ENCODE measurements at places on chromosomes 7 and 10. TPM values are rescaled to one million over a fixed set of nuclear protein-coding genes. Genes with fewer than 3 reads are reported as not detected.

DNA sequence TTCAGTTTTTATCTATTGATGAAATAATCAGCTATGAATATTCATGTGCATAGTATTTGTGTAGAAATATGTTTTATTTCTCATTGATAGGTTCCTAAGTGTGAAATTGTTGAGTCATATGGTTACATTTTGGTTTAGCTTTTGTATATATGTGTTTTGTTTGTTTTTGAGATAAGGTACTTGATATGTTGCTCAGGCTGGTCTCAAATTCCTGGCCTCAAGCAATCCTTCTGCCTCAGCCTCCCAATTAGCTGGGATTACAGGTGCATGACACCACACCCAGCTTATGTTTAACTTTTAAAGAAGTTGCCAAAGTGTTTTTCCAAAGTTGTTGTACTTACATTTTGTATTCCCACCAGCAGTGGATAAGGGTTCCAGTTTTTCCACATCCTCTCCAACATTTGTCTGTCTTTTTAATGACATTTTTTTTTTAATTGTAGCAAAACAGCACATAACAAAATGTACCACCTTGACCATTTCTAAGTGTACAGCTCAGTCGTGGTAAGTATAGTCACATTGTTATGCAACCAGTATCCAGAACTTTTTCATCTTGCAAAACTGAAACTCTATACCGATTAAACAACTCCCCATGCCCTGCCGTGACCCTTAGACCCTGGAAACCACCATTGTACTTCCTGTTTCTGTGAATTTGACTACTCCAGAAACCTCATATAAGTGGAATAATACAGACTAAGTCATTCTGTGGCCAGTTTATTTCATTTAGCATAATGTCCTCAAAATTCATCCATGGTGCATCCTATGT lies 12.6 kb upstream of the UBE2D1 start:
- no peak for DNase-seq

DNA sequence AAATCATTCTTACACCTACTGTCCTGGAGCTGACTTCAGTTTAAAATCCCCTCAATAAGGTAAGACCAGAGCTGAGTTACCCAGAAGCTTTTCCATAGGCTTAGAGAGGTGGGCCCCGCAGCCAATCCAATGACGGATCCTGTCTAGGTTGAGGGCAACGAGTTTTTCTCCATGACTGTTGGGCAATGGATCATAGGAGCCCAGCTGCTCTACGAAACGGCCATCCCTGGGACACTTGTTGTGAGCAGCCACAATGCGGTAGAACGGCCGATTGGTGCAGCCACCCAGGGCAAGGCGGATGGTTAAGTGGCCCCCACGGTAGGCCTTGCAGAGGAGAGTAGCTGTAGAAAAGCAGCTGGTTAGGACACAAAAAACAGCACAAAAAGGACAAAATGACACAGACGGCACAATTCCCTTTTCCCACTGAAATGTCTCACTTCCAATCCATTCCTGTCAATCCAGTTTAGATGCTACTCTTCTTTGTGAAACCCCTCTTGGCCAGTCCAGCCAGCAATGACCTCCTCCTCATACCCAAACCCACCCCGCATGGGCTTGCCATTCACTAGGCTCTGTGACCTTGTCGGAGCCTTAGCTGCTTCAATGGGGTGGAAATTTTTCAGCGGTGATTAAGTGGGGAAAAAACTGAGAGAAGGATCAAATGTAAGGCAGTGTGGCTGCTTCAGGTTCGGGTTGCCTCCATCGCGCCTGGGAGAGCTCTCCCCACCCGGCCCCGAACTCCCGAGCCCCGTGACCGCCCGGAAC lies 580 bp downstream of the MRPS16 start:
- peak; percentile 51 for DNase-seq

DNA sequence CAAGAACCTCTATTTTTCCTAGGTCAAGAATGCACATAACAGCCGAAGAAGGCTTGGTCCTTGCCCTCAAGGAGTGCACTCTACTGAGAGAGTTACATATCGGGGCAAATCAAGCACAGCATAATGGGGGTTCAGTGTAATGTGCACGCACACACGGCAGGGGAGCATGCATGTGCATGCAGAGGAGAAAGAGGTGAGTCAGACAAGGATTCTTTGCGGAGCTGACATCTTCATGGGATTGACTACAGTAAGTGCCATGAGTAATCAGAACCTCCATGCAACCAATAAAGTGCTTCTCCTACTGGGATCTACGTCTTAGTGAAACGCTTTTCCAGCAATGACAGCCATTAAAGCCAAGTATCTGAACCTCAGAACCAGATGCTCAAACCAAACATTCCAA lies 123.6 kb downstream of the RNF216 start:
- DNase-seq = no peak

GRCh38 chr7:73715648-73716317 lies 3.7 kb downstream of the STX1A start:
- peak; percentile 98 for DNase-seq

DNA sequence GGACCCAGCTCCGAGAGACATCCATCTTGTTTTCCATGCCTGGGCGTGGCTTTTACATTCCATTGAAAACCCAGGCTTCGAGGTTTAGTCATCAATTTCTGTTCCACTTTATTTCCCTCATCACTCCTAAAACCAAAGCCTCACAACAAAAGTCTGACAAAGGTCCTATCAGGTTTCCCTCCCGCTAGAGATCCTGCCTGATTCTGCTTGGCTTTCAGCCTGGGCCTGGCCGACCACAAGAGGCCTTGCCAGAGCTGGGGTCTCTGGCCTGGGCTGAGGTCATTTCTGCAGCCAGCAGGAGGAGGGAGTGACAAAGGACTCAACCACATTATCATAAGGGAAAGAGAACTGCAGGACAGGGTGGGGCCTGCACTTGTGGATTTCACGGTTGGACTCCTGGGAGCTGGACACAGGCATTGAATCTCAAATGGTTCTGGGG lies 167.0 kb downstream of the FANK1 start:
- no peak for DNase-seq

- no peak for DNase-seq
Observed at GRCh38 chr10:130801784-130802183, 509.7 kb downstream of the TCERG1L start.

DNA sequence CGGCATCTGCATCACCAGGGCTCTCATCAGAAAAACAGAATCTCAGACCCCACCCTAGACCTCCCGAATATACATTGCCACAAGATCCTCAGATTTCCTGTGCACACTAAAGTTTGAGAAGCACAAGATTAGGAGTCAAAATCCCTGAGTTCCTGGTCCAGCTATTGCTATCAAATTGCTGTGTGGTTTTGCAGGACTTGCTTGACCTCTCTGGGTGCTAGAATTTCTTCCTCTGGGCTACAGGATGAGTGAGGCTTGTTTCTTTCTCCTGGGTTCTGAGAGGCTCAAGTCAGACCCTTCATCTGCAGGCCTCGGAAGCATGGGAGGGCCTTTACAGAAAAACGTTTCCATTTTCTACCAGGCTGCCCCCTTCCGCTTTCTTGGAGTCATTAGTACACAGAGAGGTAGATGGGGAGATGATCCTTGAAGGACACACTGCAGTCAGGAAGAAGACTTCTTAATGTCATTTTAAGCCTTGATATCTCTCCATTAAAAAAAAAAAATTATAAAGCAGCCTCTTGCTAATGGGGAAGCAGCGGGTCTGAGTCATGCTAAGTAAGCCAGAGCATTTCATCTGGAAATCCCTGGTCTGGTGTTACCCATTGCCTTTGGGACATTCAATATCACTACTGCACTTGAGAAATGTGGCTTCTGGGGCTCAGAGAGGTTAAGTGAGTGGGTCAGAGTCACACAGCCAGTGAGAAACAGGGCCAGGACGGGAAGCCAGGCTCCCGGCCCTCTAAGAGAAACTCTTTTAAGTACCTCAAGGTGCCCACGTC lies 173.5 kb downstream of the KCNMA1 start:
- DNase-seq = no peak

DNA sequence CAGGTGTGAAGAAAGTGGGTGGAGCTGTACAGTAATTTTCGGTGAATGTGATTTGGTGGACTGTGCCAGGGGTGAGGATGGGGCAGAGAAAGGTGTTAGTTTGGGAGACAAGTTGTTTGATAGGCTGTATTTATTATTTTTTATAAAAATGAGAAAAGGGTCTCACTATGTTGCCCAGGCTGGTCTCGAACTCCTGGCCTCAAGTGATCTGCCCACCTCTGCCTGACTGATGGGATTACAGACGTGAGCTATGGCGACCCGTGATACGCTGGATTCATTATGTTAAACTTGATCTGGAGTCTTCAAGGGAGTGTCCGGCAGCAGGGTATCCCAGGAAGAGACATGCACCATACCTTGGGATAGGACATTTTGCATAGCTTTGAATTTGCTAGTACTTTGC lies 1.3 kb downstream of the KAT6B start:
- no peak for DNase-seq

DNA sequence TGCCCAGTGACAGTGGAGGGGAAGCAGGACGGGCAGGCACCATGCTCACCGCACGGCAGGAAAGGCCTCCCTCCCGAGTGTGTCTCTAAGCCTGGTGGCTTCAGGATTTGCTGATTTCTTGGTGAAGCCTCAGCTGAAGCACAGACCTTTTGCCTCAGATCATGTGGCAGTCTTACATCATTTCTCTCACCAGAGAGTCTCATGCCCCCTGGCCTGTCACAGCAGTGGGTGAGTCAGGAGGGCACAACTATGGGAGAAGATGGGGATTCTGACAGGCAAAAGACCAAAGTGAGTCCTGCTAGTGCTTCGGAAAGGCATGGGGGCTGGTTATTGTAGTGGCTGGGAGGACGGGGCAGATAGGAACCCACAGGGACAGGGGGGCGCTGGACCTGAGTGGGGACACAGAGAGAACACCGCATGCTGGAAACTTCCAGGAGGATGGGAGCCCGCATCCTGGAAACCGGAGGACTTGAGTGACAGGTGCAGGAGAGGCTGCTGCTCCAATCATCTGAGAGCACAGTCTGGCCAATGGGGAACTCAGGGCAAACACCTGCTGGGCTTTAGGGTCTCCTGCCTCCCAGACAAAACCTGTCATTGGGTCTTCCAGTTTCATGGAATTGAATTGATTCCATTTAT lies 166.8 kb downstream of the ADARB2 start:
- DNase-seq = no peak

GRCh38 chr7:2271273-2272026 lies 29.4 kb downstream of the NUDT1 start:
- no peak for DNase-seq

DNA sequence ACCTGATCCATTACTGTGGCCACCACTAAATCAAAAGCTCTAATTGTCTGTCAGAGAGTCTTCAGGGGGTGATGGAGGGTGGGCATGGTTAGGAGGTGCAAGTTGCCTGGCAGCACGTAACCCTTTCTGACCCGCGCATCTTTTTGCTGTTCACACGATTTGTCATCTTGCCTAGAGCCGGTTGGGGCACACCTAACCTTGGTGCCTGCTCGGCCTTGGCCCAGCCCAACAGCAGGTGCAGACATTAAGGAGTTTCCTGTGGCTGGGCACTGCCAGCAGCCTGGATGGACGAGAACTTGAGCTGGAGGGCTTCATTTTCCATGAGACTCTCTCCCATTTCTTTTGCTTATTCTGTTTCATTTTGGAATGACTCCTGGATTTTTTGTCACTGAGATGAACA lies 41.0 kb upstream of the PTF1A start:
- DNase-seq = no peak

DNA sequence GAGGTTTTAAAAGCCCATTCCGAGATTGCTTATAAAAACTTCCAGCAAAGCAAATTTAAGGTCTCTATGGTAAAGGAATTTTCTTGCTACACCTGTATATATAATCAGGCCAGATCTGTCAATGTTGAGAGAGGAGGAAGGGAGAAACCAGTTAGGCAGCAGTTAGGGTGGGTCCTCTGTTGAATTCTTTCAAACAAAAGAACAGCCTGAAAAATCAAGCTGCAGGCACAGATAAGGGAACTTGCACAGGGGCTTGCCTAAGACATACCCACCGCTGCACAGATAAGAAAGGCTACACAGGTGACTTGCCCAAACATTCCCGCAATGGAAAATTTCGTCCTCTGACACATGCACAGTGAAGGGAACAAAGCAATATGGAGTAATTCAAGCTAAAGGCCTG lies 59.8 kb upstream of the IMMP2L start:
- no peak for DNase-seq

DNA sequence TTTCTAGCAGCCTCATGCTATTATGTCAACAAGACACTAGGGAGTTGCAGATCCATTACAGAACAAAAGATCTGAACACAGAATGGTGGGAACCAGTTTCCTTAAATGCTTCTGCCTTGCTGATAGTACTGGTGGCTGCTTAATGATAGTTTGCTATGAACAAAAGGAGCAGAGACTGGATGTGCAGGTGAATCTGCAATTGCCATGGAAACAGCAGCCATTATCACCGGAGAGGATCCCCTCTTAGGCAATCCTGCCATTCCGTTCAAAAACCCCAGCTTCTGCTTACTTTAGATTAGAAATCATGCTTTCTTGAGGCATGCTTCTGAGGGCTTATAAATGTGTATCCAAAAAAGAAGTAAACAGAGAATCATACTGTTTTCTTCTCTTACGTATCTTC lies 80.0 kb upstream of the PRKAR2B start:
- DNase-seq = no peak

GRCh38 chr7:133850497-133851280 lies 276.5 kb upstream of the LRGUK start:
- DNase-seq = no peak

GRCh38 chr10:78658645-78659597 lies 409.8 kb upstream of the ZMIZ1 start:
- no peak for DNase-seq

- no peak for DNase-seq
Observed at GRCh38 chr7:138822867-138823535, 25.0 kb upstream of the ATP6V0A4 start.

DNA sequence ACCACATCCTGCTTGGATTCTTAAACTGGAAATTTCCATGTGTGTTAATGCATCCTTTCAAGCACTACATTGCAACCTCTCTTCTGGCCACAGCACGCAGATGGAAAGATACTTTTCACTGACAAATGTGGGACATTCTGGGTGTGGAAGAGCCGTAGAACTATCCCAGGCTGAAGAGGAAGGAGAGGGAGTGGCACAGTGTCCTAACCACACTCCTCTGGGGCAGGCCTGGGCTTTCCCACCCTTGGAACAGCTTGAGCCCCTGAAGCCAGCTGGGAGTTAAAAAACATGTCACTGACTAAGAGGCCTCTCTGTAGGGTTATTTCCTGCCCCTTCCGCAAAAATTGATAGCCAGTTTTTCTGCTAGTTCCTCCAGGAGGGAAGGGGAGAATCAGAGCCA lies 34.0 kb upstream of the DNMBP start:
- DNase-seq = no peak

- peak; percentile 84 for DNase-seq
Observed at GRCh38 chr7:37198906-37199485, 249.7 kb downstream of the ELMO1 start.

CALHM2 gene
- total RNA-seq = 0.52 TPM

MYO1G gene
- 0.36 TPM for total RNA-seq

GPR141 gene
- total RNA-seq = not detected

ASAH2B gene
- total RNA-seq = 9.4 TPM

GNAI1 gene
- total RNA-seq = 2.3 TPM
